ENCODE measurements at places on chromosomes 13 and 19.

GRCh38 chr19:28521614-28522544 is 691.1 kb downstream of the UQCRFS1 start:
- DNase-seq = no peak

GRCh38 chr19:18225702-18226468 is at the start of gene PDE4C:
Gene PDE4C (minus strand): TSS chr19:18226438. CDS start chr19:18226415, 23 bp downstream.
- no peak for DNase-seq

DNA sequence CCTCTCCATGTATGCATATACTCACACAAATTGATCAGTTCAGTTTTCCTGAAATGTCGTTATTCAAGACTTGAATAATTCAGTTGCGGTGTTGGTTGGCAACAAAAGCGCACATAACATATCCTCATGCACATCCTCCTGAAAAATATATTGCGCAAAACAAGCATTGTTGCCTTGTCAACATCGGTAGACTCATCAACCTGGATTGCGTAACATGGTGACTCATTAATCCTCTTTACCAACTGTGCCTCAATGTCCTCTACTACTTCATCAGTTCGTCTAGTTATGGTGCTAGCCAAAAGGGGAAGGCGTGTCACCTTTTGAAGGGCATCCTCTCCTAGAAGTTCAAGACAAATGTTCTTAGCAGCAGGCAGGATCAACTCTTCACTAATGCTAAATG is 357.7 kb downstream of the LMO7 start:
- DNase-seq = no peak

DNA sequence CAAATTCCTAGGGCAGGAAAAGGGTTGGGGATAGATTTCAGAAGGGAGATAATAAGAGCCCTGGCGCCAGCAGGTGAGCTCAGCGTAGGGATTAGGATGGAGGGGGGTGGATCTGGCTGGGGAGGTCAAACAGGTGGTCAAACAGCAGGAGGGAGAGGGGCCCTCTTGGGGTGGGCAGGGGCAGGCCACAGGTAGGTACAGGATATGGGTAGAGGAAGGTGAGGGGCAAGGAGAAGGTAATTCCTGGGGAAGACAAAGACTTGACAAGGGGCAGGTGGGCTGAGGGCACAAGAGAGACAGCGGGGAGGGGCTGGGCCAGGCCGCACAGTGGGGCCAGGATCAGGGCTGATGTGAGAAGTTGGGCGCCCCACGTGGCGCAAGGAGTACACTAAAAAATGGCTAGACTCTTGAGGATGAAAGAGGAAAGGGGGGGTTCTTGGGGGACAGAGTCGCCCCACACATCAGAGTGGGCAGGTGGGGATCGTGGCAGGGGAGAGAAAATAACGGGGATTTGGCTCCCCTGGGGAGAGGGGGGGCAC is 713 bp downstream of the KRI1 start:
- peak; percentile 67 for DNase-seq

DNA sequence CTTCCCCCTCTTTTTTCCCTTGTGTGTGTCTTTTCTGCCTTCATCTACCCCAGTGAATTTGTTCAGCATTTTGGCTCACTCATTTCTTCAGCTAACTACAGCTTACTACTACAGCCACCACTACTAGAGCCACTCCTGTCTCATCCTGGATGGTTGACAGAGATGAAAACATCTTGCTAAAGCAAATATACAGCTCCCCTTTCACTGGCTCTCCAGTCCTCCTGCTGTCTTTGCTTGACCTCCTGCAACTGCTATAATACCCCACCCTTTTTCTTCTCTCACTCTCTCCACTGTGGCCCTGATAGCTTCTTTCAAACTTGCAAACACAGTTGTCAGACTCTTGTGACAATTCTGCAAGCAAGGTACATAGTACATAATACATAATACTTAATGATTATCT is 523.6 kb downstream of the DCT start:
- DNase-seq = no peak

Data from activated CD4-positive, alpha-beta T cell treated with anti-CD3 and anti-CD28 coated beads, Interleukin-2, amount 10 ng/mL, durations not matched to agents 7 days and 5 days (primary cell).